Fibroblast of the aortic adventitia (primary cell): ENCODE measurements at places on chromosomes 7 and 10. TPM values are rescaled to one million over a fixed set of nuclear protein-coding genes. Genes with fewer than 3 reads are reported as not detected.
A peak's percentile ranks its signal among the peaks of the same experiment; 100 is the strongest.

The CD36 gene
- total RNA-seq: 1.7 and 561 TPM in 2 replicates

The CRTAC1 gene
- total RNA-seq: not detected in 2 replicates

The CDC14C gene
- not detected in 2 replicates for total RNA-seq

The PTF1A gene
- not detected in 2 replicates for total RNA-seq

The ITPRID1 gene
- not detected in 2 replicates for total RNA-seq

The NUTM2B gene
- 0.09 TPM in 1 of 2 replicates, not detected in the other for total RNA-seq

DNA sequence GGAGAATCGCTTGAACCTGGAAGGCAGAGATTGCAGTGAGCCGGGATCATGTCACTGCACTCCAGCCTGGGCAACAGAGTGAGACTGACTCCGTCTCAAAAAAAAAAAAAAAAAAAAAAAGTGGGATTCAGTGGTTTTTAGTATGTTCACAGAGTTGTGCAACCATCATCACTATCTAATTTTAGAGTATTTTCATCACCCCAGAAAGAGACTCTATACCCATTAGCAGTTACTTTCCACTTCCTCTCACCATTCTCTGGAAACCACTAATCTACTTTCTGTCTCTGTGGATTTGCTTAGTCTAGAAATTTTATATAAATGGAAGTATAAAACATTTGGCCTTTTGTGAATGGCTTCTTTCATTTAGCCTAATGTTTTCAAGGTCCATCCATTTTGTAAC lies 113.4 kb downstream of the ST7 start:
- no peak for DNase-seq

DNA sequence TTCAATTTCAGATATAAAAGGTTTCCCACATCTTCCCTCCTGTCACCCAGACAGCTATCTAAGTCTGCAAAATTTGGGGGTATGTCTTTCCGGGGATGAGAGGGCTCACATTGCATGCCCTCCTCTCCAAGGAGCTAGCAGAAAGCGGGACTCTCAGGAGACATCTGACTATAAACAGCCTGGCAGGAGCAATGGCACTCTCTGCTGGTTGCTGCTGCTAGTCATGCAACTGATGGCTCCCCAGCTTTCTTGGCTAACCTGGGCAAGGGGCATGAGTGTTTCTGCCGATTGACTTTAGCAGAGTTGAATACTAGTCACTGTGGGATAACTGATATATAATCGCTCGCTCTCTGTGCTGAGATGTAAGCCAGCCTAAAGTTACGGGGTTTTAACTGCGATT lies 12.0 kb downstream of the TBX20 start:
- no peak for DNase-seq

- no peak for DNase-seq
These were observed 355.8 kb downstream of the CCSER2 start for GRCh38 chr10:84683980-84684740.

DNA sequence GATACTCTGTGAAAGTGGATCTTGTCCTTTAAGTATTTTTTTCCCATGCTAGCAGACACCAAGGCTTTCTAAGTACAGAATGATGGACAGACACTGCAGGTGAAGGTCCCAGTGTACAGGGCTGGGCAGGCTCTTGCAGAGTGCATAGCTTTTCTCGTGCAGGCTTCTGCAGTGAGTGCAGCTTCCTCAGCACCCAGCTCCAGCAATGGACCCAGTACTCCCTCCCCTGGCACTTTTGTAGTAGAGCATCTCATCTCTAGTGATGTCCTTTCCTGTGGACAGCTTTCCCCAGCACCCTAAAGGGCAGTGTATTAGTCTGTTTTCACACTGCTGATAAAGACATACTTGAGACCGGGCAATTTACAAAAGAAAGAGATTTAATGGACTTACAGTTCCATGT lies 104.3 kb downstream of the CUL2 start:
- peak; percentile 27 for DNase-seq

- no peak for DNase-seq
These were observed 425.8 kb downstream of the ETV1 start for GRCh38 chr7:13563680-13564079.

DNA sequence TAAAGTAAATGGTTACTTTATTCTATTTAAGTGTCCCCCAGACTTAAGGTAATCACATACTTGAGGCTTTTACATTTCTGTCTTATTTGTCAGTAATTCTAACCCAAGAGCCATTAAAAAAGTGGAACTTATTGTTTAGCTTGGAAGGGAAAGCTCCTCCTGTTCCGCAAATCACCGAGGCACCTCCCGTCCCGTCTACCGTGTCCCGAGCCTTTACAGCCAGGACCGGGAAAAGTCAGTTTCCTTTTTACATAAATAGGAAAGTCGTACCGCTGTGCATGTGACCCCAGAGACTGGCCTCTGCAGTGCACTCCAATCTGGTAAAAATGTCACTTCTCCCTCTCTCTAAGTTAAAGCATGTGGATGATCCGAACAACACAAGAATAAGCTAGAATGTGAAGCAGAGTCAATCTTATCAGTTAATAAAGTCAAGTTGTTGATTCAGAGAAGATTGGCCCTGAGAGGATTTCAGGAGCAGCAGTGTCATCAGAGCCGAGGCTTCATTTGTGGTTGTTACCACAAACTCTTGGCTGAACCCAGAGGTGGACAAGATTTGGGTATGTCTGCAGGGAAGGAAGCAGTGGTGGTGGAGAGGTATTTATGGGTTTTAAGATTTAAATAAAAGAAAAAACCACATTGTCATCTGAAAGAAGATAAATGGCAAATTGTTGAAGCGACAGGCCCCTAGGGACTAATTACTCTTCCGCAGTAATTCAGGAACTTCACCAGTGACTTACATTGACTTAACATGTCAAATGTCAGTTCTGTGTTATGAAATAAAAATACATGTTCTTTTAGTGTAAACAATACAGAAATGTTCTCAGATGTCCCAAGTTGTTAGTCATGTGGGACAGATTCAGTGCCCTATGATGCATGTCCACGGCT lies 316.6 kb upstream of the ZNF32 start:
- DNase-seq: peak; percentile 60

- peak; percentile 16 for DNase-seq
These were observed 43.3 kb upstream of the ADGRA1 start for GRCh38 chr10:133044401-133044811.

DNA sequence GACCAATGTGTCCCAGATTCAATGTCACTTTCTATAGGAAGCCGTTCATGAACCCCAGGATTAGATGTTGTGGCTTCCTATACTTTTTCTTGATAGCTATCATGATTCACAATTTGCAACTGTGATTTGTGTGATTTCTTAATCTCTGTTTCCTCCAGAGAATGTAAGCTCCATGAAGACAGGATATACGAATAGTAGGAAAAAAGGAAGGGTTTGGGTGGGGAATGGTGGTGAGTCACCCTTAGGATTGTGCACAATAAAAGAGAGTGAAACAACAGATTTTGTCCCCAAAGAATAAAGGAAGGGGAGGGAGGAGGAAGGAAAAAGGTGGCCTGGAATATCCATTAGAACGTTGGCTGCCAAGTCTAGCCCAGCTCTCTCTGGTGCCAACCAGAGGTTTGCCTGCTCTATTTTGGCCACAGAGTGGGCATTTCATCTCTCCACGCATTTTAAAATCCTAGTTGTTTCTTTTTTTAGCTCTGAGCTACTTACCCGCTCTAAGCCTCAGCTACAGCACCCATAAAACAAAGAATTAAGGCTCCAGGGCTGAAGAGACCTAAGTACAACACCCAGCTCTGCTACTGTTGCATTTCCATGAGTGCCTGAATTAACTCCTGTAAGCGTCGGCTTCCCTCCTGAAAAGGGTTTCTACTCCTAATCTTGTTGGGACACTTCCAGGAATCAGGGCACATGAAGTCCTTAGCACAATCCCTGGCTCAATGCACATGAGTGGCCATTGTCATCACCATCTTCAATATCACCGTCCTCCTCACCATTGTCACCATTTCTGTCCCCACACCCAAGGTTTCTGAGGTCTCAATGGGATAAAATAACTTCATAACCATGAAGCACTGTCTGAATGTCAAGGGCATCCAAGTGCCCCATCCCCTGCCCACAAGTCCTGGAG lies 3.5 kb downstream of the HK1 start:
- no peak for DNase-seq

GRCh38 chr7:65006094-65006992 lies at the start of gene ERV3-1:
Gene ERV3-1 (minus strand): TSS chr7:65006687. CDS start chr7:64993026, 13,661 bp downstream.
- DNase-seq: peak; percentile 93

DNA sequence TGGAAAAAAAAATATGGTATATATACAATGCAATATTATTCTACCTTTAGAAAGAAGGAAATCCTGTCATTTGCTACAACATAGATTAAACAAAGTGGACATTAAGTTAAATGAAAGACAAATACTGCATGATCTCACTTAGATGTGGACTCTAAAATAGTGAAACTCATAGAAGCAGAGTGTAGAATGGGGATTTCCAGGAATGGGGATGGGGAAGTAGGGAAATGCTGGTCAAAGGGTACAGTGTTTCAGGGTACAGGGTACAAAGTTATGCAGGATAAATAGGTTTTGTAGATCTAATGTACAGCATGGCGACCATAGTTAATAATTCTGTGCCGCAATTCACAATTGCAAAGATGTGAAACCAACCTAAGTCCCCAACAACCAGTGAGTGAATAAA lies 385.5 kb downstream of the SFMBT2 start:
- DNase-seq: no peak

DNA sequence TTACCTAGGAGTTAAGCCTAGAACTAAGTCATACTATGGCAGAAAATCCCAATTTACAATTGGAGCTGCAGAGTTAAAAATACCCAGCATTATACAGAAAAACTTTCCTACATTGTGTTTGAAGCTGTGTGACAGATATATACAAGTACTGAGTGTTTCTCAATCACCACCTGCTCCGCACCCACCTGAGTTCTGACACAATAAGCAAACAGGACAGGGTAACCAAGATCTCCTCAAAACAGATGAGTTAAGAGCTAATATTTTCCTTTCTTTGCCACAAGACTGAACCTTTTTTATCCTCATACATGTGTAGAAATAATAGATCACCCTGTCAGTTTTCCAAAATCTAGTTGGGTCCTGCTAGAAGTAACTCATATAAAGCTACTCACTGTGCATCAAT lies 186.3 kb downstream of the DOCK4 start:
- no peak for DNase-seq
